Stimulated activated CD8-positive, alpha-beta memory T cell treated with anti-CD3 and anti-CD28 coated beads, Interleukin-2, amount 100 ng/mL, for 48 hours (primary cell): ENCODE measurements at places on chromosomes 12 and 14.

DNA sequence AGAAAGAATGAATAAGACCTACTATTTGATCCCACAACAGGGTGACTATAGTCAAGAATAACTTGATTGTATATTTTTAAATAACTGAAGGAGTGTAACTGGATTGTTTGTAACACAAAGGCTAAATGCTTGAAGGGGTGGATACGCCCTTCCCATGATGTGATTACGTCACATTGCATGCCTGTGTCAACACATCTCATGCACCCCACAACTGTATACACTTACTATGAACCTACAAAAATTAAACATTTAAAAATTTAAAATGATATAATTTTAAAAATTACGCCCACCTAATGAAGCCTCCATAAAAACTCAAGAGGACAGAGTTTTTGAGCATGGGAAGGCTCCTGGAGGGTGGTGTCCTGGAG is 94.5 kb downstream of the SCARB1 start:
- no peak for DNase-seq

- DNase-seq: no peak
These were observed 33.7 kb downstream of the CPM start for GRCh38 chr12:68899251-68899771.

DNA sequence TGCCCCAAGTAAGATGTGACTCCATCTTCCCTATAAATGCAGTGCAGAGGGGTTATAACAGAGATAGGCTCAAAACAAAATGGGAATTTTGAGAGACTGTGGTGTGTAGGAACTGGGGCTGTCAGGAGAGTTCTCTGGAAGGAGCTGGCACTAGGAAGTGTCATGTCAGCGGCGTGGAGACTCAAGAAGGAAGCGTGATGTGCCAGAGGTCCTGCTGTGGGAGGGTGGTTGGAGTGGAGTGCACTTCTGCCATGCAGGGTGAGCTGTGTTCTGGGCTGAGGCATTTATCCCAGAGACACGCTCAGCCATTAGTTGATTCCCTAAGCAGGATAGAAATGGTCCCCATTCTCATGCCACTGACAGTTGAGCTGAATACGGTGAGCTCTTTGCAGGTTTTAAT is 19.0 kb downstream of the GLT1D1 start:
- DNase-seq: no peak

GRCh38 chr12:81176796-81177195 is 98.9 kb downstream of the ACSS3 start:
- DNase-seq: no peak

DNA sequence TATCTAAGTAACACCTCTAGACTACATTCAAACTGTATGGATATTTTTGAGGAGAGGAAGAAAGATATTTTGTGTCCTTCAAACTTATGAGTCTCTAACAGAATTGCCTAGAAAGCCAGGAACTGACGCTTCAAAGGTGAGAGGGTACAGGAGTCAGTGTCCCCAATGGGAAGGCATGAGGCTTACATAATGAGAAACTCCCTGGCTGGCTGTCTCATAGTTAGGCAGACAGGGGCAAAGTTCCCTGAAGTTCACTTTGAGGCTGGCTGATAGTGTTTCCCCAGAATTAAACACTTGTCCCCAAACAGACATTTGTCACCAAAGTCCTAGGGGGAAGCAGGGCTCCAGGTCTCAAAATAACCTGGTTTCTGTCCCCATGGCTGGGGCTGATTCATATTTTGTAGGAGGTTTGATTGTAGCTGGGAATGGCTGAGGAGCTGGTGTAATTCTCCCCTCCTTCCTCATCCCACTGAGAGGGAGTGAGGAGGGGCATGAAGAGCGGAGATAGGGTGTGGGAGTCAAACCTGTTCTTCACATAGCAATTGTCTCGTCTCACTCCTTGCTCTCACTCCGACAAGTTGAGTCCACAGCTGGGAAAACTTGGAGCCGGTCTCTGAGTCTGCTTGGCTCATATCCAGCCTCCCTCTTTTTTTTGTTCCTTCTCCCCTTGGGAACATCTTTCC is 56.4 kb upstream of the CISTR start:
- no peak for DNase-seq

DNA sequence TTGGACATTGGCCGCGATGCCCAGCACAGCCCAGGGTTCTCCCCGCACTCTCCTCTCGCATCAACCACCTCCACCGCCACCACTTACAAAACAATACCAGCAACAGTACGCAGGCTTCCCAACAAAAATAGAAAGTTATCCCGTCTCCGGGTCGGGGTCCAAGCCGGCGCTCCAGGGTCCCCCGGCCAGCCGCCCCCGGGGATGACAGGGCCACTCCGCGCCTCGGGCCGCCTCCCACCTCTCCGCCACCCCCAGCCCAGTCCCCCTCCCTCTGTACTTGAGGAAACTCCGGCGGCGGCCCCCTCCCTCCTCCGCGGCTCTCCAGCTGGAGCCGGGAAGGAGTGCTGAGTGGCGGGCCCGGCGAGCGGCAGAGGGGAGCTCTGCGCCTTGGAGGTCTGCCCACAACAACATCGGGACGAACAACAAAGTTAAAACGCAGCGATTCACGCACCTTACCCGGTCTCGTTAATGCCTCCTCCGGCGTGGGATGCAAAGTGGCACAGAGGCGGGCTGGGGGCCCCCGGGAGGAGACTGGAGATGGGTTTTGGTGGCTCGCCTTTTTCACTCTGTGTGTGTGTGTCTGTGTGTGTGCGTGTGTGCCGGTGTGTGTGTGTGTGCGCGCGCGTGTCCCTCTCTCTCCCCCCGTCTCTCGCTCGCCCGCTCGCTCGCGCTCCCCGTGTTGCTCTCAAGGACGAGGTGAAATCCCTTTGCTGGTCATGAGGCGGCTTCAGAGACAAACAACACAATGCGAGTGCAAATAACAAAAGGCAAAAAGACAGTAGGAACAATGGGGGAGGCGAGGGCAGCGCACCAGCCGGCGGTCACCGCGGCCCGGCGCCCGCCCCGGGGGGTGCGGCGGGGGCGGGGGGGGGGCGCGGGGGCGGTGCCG is 386.8 kb downstream of the BCAT1 start:
- no peak for DNase-seq

DNA sequence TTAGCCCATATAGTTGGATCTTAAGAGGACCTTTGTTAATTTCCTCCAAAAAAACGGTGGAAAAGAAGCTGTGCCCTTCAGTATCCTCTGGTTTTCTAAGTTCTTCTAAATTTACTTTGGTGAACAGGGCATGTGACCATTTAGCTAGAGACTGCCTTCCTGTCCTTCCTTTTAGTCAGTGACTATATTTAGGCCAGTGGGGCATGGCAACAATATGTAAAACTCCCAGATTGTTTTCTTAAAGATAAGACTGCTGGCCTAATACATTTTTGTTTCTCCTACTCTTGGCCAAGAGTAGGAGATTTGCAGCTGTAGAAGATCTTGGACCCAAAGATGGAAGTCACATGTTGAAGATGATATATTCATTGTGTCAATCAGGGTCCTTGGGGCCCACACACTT is 325.1 kb upstream of the DCN start:
- no peak for DNase-seq
